ENCODE measurements at places on chromosomes 2 and 18. TPM values are rescaled to one million over a fixed set of nuclear protein-coding genes. Genes with fewer than 3 reads are reported as not detected.

The CCDC102B gene
- 21.2 TPM for total RNA-seq

The PAX3 gene
- 0.69 TPM for total RNA-seq

The TEKT4 gene
- total RNA-seq, result 2.5 TPM

The STARD6 gene
- total RNA-seq, result not detected

The NGEF gene
- total RNA-seq, result 65.0 TPM

The UGT1A3 gene
- not detected for total RNA-seq

The CYP1B1 gene
- total RNA-seq, result 11.3 TPM

The PROKR1 gene
- total RNA-seq, result 1.8 TPM

The DAW1 gene
- 8.1 TPM for total RNA-seq

The CD207 gene
- total RNA-seq, result not detected

The HNMT gene
- total RNA-seq, result 43.6 TPM

The GPBAR1 gene
- total RNA-seq, result not detected

The HOXD13 gene
- total RNA-seq, result not detected

The FOXD4L1 gene
- 0.69 TPM for total RNA-seq

The IL1RN gene
- not detected for total RNA-seq

The SOWAHC gene
- 27.7 TPM for total RNA-seq

The G6PC2 gene
- total RNA-seq, result not detected

The OXER1 gene
- total RNA-seq, result not detected

The RNASEH1 gene
- total RNA-seq, result 18.7 TPM

The TACR1 gene
- total RNA-seq, result 7.4 TPM
